ENCODE measurements at places on chromosomes 4 and X. TPM values are rescaled to one million over a fixed set of nuclear protein-coding genes. Genes with fewer than 3 reads are reported as not detected.

DNA sequence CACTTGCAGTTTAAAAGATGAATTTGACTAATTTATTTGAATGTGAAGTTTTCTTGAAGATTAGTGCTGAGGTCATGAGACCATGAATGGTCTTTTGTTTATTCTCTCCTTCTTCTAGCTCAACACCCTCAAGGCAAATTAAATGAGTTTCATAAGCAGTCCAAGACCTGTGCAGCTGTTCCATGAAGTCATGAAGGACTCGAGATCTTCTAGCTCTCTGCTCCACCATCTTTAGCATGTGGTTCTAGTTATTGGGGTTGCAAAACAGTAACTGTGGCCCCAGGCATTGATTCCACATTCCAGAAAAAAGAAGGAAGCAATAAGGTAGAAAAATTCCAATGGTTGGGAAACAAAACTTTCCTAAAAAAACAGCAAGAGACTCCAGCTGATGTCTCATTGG lies 84.2 kb upstream of the HS3ST1 start:
- DNase-seq, result no peak

DNA sequence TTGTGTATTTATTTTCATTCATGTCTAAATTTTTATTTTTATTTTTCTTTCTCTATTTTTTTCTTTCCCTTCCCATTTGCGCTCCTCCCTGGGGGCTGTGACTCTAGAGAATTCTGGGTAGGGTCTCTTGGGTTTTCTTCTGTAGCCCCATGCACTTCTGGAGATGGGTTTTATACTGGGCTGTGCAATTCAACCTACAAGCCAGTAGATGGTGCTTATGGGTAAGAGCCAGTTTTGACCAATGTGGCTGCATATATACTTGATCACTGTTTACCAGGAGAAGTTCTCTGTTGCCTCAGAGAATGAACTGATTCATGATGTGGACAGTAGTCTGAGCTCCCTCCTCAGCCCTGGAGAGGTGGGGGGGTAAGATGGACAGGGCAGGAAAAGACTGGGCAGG lies 614.6 kb downstream of the PCDH19 start:
- DNase-seq, result no peak

DNA sequence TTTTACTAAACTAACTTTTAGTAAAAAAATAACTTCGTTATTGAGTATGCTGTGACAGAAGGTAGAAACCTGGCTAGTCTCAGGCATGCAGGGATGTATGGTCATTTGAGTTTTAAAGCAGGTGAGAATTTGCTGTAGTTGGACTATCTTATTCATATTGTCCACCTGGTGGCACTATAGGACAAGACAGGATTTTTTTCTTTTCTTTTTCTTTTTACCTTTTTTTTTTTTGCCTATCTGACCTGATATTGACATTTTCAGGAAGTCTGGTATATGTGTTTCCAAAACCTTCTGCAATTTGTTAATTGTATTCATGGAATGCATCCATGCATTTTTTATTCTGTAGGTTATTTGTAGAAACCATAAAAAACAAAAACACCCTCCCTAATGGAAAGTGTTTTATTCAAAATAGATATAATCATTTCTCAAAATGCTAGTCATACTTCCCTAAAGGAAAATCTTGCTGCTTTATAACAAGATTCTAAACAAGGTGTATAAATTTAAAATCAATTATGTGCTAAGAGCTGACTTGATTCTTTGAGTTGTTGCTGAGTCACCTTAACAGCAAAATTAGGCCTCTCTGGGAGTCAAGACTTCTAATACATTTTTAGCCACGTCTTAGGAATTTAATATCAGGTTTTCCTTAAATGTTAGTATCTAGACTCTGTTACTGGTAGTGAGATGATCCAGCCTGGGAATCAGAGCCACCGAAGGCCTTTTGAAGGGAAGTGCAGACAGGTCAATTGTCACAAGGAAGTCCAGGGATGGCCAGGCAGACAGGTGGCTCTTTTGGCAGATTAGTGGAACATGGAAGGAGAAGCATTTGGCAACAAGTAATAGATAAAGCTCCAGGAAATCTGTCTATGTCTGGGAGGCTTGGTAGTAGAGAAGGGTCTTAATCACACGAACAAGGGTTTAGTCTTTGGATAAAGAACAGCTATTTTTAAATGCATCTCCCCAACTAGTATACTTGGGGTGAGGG lies 201.3 kb upstream of the GNPDA2 start:
- DNase-seq, result no peak

- DNase-seq, result no peak
These were observed 47.6 kb downstream of the CRMP1 start for GRCh38 chr4:5845035-5845905.

DNA sequence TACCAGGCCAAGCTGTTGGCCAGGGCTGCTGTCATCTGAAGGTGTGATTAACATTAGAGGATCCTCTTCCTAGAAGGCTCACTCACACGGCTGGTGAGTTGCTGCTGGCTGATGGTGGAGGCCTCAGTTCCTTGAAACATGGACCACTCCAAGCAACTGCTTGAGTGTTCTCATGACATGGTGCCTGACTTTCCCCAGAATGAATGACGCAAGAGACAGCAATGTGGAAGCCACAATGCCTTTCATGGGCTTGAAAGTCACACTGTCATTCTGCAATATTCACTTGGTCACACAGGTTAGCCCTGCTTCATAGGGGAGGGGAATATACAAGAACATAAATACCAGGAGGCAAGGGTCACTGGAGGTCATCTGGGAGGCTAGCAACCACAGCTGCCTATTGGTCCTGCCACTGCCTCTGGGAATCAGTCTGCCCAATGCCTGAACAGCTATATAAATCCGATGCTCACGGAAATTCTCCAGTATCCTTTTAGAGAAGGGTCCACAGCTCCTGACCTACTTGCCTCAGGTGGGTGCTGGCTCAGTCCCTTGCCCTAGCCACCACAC lies 97.1 kb upstream of the MAML3 start:
- no peak for DNase-seq

- DNase-seq, result no peak
These were observed 36.9 kb downstream of the MAGEA9 start for GRCh38 chrX:149818652-149819051.

GRCh38 chrX:41394293-41394692 lies 52.9 kb upstream of the NYX start:
- no peak for DNase-seq

Gene MAP3K15
- polyA plus RNA-seq, result not detected

- DNase-seq, result no peak
These were observed 543 bp downstream of the NFXL1 start for GRCh38 chr4:47913861-47914219.

DNA sequence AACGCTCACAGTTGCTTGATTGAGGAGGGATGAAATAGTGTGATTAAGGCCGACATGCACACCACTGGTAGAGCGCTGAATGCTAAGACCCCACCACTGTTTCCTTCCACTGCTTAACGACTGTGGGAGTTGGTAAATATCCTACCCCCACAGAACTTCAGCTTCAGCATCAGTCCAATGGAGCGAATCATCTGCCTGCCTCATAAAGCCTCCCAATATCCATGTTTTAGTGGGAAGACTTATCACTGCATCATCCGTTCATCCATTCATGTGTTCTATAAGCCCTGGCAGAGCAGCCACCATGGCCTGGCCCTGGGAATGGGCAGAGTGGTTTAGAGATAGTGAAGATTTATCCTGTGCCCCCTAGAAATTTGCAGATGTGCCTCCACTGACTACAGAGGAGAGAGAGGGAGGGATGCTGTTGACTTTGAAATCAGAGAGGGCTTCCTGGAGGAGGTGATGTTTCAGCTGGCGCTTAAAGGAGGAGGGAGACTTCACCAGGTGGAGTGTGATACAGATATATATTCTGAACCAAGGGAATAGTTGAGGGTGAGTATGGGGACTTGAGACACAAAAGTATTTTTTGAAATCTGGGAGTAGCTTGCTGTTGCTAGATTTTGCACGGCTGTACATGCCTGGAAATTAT lies 71.9 kb upstream of the STX18 start:
- no peak for DNase-seq

- no peak for DNase-seq
These were observed 436.4 kb downstream of the BCOR start for GRCh38 chrX:39661116-39661907.

Gene HTN1
- polyA plus RNA-seq, result not detected

Gene RHOXF1
- polyA plus RNA-seq, result not detected

Gene FAM13A
- polyA plus RNA-seq, result 3.6 TPM

GRCh38 chr4:71689822-71690221 lies 94.1 kb downstream of the GC start:
- DNase-seq, result no peak

Gene TMEM271
- polyA plus RNA-seq, result not detected

Gene POLA1
- polyA plus RNA-seq, result 3.9 TPM

Gene TMEM31
- polyA plus RNA-seq, result not detected

Gene ZNF595
- 6.6 TPM for polyA plus RNA-seq

Gene PAGE5
- polyA plus RNA-seq, result not detected

Gene SLC6A14
- 0.74 TPM for polyA plus RNA-seq

GRCh38 chr4:138938366-138938690 lies 77.3 kb upstream of the NOCT start:
- DNase-seq, result no peak

DNA sequence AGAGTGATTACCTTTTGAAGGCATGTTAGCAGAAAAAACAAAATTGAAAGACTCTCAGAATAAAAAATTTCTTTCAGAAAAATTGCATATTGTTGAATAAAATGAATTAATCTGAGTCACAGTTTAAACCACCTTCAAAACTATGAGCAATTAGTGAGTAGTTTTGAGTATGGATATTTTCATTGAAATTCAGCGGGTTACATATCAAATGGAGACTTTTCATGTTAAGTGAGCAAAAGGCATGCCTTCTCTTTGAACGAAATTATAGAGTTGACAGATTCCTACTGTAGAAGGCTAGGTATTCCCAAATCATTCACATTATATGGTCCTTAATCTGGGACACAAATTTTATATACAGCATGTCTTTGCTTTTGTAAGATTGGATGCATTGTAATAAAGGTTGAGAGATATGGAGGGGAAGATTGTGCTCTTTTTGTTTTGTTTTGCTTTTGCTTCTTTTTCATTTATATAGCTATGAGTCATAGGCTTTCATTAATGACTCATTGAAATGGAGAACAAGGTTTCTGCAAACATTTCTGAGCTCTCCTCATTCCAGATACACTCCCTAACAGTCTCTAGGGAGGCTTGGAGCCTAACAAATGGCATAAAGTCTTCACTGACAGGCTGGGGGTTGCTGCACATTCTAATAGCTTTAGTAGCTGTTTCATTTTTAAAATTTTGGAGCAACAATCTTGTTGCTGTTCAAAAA lies 21.6 kb downstream of the PCDH18 start:
- DNase-seq, result no peak

- no peak for DNase-seq
These were observed 7.0 kb downstream of the RTL5 start for GRCh38 chrX:72124540-72125201.

GRCh38 chrX:153763298-153763932 lies 634 bp upstream of the PLXNB3 start:
- no peak for DNase-seq

- no peak for DNase-seq
These were observed 65.9 kb downstream of the WWC2 start for GRCh38 chr4:183164963-183165362.

GRCh38 chr4:132297346-132297745 lies 851.7 kb upstream of the PCDH10 start:
- no peak for DNase-seq

- DNase-seq, result no peak
These were observed 51.7 kb downstream of the CHM start for GRCh38 chrX:85995641-85996040.

- DNase-seq, result no peak
These were observed 51.0 kb downstream of the BMP2K start for GRCh38 chr4:78827191-78827590.

DNA sequence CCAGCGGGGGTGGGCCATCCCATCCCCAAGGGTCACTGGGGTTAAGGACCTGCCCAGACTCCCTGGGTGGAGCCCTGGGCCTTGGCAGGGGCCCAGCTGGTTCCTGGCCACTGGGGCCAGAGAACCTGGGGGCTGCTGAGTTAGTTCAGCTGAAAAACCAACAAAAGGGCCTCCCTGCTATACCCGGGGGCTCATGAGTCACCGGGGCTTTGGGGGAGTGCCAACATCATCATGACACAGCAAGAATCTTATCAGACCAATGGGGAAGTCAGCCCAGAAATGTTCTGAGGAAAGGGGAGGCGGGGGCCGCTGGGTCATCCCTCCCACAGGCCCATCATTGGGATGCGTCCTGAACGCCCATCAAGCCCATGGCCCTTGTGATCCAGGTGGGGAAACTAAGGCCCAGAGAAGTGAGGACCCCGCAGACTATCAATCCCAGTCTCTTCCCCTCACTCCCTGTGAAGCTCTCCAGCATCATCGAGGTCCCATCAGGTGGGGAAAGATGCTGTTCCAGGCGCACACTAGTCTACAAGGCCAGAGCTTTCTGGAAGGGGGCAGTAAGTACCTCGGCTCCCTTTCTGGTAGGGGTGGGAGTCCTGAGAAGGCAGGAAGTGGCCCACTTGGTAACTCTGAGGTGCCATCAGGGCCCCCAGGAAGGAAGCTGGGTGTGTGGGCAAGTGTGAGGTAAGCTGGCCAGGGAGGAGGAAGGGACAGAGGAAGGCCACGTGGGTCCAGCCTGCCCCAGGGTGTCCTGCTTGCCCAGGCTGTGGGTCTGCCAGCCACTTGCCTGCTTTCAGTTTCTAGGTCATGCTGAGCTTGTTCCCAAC lies 4.5 kb downstream of the G6PD start:
- DNase-seq, result no peak

- DNase-seq, result no peak
These were observed 554 bp downstream of the CDKL5 start for GRCh38 chrX:18426004-18426320.

DNA sequence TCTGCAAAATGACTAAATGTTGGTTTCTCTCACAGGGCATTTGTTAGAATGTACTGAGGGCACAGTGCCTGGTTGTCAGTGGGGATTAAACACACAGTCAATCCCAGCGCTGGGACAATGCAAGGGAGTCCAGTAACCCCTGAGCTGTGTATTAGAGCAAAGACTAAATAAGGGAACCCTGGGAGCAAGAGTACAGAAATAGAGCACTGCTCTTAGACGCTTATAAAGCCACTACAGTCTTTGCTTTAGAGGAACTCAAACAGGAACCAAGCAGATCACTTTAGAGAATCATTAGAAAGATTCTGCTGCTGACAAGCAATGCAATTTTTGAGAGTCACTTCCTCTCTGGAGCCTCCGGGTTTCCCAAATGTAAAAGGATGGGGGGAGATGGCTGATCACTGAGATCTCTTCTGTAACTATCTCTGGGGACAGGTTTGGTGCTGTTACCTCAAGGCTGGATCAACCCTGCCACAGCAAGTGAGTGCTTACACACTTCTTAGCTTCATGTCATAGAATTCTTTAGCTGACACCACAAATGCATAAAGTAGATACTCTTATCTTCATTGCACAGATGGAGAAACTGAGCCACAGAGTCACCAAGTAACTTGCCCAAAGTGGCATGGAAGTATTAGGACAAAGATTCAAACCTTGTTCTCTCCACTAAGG lies 137.8 kb upstream of the CPEB2 start:
- no peak for DNase-seq
